Thoracic aorta (tissue), 2 donors: ENCODE measurements at places on chromosomes 12 and 14.

DNA sequence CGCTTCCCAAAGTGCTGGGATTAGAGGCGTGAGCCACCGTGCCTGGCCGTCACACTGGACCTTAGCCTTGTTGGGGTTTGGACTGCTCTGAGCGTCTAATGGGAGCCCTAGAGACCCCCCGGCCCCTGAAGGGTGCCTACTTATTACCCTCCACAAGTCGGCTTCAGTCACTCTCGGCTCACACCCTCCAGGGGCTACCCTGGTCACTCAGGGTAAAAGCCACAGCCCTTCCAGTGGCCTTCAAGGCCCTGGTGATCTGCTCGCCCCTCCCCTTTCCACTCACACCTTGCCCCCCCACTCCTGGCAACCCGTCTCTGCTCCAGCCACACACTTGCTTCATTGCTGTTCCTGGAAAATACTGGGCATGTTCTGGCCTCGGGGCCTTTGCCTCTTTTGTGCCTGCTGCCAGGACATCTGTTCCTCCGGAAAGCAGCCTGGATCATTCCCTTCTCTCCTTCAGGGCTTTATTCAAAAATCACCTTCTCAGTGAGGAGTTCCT lies 3.6 kb upstream of the MORN3 start:
- DNase-seq, result no peak

DNA sequence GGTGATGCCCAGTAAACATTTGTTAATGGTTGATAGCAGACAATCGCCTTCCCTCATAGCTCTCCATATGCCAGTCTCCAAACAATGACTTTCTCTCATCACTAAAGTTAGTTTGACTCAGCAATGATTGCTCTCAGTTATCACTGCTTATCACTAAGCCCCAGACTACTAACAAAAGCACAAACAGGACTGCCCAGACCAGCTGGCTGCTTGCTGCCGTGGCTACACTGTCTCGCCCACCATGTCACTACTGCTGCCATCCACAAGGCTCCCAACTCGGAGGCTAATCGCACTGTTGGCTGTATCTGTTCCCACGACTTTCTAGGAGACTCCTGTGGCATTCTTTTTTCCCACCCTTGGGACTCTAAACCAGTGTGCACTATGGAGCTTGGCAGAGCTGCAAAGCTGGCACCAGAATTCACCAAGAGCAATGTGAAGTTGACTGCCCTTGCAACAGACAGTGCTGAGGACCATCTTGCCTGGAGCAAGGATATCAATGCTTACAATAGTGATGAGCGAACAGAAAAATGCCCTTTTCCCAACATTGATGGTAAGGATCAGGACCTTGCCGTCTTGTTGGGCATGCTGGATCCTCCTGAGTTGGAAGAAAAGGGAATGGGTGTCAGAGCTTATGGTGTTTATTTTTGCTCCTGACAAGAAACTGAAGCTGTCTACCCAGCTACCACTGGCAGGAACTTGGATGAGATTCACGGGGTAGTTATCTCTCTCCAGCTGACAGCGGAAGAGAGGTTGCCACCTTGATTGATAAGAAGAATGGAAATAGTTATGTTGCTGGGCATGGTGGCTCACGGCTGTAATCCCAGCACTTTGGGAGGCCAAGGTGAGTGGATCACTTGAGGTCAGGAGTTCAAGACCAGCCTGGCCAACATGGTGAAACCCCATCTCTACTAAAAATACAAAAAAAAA lies 27.1 kb upstream of the NR2C1 start:
- no peak for DNase-seq

DNA sequence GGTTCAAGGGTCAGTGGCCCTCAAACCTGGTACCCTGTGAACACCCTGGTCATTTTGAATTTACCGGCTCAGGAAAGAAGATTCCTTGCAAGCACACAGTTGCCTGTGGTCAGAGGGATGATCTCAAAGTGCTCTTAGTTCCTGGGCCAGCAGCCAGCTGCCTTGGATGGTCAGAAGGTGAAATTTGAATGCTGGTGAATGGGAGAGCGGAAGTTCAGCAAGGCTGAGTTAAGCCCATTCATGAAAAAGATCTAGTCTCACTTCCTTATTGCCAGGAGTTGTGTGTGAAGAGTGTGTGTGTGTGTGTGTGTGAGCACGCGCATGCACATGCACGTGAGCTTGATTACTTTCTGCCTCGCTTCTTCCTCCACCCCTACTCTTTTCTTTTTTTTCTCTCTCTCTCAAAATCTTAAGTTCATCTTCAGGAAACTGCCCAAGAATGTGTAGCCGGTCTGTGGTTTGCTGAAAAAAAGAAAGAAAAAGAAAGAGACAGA lies 155.5 kb upstream of the CCND2 start:
- DNase-seq, result no peak

DNA sequence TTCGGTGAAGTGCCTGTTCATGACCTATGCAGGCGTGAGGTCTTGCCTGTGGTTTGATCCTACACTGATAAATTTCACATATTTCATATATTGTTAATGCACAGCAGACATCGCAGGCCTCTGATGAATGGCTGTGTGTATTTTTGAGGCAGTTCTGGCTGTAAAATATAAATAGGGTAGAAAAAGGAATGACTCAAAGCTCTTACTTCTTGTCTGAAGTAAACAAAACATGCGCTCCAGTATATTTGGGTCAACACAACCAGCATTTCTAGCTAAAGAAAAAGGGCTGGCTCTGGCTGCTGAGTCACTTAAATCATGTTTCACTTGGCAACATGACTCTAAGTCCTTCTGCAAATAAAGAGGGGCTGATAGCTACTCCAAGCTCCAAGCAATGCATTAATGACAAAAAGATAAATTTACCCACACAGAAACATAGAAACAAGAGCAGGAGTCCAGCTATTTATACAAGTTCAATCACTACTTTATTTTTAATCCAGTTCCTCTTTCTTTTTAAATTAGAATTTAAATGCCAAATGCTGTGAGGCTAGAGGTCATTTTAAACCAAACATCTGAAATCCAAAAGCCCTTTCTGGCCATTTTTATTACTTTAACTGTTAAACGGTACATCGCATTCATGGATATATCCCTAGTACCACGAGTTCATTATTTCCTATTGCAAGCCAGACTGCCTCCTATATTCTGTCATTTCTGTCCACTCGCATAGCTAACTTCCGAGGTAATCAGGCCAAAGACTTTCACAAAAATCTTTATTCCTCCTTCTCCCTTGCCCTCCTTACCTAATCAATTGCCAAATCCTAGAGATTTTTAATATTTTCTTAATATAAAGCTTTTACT lies 54.3 kb upstream of the TMCC3 start:
- no peak for DNase-seq

DNA sequence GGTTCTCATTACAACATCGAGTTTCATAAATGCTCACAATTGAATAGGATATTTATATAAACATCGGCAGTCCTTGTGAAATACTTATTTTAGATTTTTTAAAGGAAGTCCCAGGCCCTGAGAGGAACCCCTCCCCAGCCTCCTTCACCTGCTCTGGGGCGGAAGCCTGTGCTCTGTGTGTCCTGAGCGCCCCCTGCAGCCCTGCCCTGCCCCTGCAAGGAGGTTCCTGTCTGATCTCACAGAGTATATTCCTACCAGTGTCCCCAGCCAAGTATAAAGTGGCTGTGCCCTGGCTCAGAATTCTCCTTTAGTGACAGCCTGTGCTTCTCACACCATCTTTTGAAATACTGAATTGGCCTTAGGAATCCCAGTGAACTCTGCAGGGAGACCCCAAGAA lies 659.5 kb downstream of the TMEM121 start:
- no peak for DNase-seq

DNA sequence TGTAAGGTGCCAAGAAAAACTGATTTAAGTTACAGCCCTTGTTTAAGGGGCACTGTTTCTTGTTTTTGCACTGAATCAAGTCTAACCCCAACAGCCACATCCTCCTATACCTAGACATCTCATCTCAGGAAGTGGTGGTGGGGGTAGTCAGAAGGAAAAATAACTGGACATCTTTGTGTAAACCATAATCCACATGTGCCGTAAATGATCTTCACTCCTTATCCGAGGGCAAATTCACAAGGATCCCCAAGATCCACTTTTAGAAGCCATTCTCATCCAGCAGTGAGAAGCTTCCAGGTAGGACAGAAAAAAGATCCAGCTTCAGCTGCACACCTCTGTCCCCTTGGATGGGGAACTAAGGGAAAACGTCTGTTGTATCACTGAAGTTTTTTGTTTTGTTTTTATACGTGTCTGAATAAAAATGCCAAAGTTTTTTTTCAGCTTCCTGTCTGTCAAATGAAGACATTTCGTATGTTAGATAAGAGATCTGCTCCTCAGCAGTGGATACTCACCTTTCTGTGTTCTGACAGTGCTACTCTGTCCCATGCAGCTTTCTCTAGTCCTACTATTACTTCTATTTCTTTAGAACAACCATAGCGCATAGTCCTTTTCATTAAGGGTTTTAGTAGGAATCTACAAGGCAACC lies 1.2 kb upstream of the PA2G4 start:
- no peak for DNase-seq

- DNase-seq, result no peak
These were observed 7.3 kb downstream of the LIMA1 start for GRCh38 chr12:50276068-50276467.

- DNase-seq, result no peak
These were observed 7.6 kb upstream of the AEBP2 start for GRCh38 chr12:19431407-19432308.

DNA sequence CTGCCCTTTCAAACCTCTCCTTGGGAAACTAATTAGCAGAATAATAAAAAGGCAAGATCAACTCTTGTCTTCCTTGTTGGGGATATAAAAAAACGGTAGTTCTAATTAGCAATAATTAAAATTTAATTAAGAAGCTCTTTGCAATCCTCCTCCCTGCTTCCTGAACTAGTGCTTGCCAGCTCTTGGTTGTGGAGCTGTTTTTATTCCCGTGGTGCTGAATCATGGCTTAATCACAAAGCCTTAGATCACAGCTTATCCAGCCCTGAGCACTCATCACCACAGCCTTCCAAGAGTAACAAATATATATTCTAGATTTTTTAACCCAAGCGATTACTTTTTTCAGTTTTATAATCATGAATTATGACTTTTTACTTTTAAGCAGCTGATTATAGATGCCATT lies 63.2 kb upstream of the INSM2 start:
- no peak for DNase-seq

DNA sequence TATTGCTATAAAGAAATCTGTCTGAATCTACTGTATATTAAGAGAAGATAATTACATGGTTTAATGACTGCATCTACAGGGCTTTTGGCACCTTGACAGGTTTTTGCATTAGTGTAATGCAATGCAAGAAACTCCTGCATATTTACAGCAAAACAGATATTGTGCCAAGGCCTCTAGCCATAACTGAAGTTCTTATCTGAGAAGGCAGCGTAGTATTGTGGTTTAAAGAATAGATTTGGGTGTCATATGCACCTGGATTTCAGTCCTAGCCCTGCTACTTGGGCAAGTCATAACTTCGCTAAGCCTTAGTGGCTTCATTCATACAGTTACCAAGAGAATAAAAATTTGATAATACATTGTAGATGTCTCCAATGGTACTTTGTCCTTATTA lies 350.1 kb downstream of the CCDC91 start:
- DNase-seq, result no peak

DNA sequence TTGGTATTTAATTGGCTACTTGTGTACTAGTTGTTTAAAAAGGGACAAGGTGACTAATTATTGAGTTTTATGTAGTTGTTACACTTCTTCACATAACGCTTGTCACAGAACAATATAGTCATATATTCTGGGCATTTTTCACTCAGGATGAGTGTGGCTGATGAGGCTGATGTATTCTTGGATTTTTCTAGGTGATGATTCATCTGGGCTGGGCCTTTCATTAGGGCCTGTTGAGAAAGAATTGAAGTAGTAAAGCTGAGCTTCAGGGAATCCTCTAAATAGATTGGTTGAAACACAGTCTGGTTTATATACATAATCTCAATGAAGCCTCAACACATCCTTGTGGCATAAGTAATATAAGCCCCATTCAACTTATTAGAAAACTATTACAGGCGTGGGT lies 445.7 kb downstream of the DAD1 start:
- DNase-seq, result no peak

GRCh38 chr12:47943623-47944340 lies 19.6 kb upstream of the TMEM106C start:
- no peak for DNase-seq

DNA sequence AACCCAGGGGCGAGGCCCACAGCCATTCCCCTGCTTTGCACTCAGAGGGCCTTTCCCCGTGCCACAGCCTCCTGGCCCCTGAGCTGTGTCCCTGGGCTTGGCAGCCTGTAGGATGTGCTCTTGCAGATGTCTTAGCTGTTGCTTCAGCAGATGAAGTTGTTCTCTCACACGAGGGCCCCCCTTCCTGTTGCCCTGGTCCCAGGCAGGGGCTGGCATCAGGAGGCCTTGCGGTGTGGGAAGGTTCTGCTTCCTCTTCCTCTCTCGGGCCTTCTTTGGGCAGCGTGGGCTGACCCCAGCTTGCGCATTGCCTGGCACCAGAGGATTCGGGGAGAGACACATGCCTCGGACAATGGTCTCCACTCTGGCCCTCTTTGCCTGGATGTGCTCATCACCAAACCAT lies 12.7 kb downstream of the PROX2 start:
- no peak for DNase-seq

GRCh38 chr12:124551268-124552144 lies 15.9 kb downstream of the NCOR2 start:
- no peak for DNase-seq

DNA sequence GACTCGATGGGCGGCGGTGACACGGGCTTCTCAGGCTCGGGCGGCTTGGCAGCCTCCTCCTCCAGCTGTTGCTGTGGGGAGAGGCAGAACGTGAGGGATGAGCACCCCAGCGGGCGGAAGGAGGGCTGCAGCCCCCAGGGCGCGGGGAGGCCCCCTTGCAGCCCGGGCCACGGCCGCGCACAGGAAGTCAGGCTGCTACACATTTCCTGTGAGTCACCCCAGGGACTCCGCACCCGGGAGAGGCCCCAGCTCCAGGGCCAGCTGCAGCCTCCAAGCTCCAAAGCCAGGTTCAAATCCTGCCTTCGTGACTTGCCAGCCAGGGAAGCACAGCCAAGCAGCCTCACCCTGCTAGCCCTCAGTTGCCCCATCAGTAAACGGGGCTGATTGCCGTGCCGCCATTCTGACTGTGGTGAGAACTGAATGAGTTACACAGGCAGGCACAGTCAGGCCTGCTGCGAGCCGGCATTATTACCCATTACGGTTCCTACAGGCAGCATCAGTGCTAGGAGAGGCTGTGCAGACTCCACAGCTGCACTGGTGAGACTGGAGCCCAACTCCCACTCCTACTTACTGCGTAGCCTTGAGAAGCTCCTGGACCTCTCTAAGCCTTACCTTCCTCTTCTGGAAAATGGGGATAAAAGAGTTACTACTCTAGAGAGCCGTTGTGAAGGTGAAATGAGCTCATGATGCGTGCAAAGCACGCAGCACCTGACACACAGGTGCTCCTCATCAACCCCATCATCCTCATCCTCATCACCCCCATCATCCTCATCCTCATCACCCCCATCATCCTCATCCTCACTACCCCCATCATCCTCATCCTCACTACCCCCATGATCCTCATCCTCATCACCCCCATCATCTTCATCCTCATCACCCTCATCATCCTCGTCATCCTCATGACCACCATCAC lies 100.9 kb downstream of the NCOR2 start:
- no peak for DNase-seq

GRCh38 chr12:68771223-68771925 lies 25.4 kb downstream of the SLC35E3 start:
- no peak for DNase-seq

- DNase-seq, result no peak
These were observed 12.5 kb upstream of the EML1 start for GRCh38 chr14:99780690-99781089.
